ENCODE measurements at places on chromosomes 4 and X.

DNA sequence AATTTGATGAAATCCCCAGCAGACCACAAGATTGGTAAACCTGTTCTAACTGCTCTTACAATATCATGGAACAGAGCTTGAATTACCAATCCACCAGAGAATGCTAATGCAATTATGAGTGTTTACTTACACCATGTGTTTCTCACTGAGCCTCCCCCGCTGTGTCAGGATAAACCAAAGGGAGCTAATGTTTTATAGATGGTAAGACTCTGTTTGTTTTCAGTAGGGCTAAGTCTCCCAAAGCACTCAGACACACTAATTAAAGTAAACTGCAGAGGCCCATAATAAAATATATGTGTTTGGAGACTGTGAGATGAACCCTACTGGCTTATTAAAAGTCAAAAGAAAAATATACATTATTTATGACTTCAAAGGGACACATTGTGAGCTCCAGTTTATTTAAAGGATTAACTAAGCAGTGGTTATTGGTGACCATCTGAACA is 261.7 kb upstream of the FAM241A start:
- DNase-seq = peak; percentile 48

- DNase-seq = no peak
Observed at GRCh38 chr4:137083571-137084135, 448.6 kb downstream of the PCDH18 start.

DNA sequence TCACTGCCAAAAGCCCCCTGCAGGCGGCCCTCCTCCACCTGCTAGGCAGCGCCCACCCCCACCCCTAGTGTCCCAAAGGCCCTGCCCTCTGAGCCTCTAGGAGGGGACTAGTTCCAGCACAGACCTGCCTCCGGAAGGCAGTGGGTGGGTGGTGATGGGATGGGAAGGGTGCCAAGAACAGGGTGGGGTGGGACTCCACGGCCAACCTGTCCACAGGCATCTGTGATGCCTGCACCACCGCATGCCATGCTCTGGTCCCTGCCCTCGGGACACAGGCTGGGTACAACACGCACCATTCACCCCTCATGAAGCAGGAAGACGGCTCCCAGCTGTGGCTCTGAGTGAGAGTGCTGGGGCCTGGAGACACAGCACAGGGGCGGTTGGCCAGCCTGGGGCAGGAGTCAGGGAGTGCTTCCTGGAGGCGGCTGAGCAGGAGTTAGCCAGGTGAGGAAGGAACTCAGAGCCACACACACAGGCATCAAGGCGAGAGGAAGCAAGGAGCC is 243.1 kb upstream of the PSAPL1 start:
- DNase-seq = no peak

DNA sequence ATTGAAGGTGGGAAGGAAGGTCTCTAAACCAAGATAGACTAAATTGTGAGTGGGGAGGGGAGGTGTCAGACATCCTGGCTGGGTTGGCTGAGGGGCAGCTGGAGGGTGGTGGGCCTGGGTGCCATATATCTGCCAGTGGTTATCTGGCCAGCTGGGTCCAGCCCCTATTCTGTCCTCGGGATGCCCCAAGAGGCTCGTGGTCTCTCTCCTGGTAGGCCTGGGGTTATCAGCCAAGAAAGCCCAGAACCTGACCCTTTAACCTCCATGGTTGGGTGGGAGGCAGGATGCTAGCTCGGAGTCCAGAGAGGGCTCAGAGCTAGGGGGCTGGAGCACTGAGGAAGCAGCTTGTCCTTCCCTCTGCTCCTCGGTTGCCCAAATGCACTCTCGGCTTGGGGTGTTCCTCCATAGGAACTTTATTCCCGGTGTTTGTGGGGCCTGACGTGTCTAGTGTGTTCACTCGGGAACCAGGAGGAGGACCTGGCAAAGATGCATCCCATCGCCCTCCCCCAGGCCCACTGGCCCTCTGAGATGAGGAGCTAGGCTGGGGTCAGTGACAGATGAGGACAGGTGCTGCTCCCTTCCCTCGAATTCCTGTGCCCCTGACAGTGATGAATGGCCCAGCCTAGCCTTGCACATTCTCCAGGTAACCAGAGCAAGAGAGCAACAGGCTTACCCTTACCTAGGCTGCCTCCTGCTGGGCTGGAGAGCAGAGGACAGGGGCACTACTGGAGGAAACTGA is 5.2 kb upstream of the EFNB1 start:
- no peak for DNase-seq

GRCh38 chr4:175070444-175070843 is 152.3 kb downstream of the ADAM29 start:
- DNase-seq = no peak

- no peak for DNase-seq
Observed at GRCh38 chr4:106149026-106149425, 167.0 kb downstream of the TBCK start.

- no peak for DNase-seq
Observed at GRCh38 chrX:793216-793770, 162.7 kb downstream of the SHOX start.

- DNase-seq = no peak
Observed at GRCh38 chr4:57501720-57502119, 391.5 kb upstream of the IGFBP7 start.

- DNase-seq = no peak
Observed at GRCh38 chrX:154607370-154607769, 11.7 kb downstream of the CTAG1B start.

GRCh38 chr4:71526637-71527406 is 188.0 kb downstream of the SLC4A4 start:
- DNase-seq = no peak

DNA sequence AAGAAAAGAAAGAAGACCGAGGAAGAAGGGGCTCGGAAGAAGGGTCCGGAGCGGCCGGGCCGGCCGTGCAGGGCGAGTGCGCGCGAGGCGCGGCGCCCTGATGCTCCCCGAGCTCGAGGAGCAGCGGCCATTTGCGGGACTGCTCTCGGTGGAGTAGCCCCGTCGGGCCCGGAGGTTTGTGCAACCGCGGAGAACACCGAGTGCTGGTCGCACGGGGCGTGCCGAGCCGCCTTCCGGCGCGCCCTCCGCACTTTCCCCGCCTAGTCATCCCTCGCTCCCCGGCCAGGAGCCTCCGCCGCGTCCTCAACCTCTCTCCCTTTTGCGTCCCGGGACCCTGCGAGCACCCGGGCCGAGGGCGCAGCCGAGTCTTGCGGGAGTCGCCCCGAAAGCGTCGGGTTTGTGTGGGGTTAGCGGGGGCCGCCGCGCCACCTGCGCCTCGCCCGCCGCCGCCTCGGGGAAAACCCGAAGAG is 127.4 kb downstream of the LAS1L start:
- DNase-seq = no peak

- DNase-seq = no peak
Observed at GRCh38 chr4:47106561-47106960, 75.2 kb downstream of the GABRB1 start.

- no peak for DNase-seq
Observed at GRCh38 chr4:153520227-153520626, 54.1 kb downstream of the TMEM131L start.

DNA sequence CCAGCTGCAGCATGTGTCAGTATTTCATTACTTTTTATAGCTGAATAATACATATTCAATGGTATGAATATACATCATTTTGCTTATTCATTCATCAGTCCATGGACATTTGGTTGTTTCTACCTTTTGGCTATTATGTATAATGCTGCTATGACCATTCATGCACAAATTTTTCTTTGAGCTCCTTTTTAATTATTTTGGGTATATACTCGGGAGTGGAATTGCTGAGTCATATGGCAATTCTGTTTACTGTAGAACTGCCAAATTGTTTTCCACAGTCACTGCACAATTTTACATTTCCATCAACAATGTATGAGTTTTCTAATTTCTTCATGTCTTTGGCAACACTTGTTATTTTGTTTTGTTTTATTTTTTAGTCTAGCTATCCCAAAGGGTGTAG is 405.9 kb upstream of the PITX2 start:
- DNase-seq = no peak

DNA sequence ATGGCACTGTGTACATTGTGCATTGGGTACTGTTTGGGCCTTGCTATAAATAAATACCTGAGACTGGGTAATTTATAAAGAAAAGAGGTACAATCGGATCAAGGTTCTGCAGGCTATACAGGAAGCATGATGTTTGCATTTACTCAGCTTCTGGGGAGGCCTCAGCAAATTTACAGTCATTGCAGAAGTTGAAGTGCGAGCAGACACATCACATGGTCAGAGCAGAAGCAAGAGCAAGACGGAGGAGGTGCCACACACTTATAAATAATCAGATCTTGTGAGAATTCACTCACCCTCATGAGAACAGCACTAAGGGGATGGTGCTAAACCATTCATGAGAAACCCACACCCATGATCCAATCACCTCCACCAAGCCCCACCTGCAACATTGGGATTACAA is 505.0 kb downstream of the ARAP2 start:
- DNase-seq = no peak

GRCh38 chr4:149718500-149718899 is 97.1 kb downstream of the IQCM start:
- DNase-seq = no peak

DNA sequence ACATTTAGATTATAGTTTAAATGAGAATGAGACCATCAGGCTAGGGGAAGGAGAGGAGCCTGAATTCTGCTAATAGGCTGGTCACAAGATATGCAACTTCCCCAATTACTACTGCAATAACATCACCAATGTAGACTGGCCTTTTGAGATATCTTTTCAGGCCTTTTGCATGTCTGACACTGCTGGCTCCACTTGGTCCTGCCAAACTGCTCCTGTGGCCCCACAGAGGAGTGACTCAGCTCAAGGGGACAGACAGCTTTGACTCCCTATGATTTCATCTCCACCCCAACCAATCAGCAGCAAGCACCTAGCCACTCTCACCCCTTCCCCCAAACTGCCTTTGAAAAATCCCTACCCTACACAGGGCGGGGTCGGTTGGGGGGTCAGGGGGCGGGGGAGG is 22.8 kb downstream of the GPRIN3 start:
- no peak for DNase-seq

GRCh38 chr4:184958923-184959210 is 59.4 kb upstream of the HELT start:
- no peak for DNase-seq

- no peak for DNase-seq
Observed at GRCh38 chr4:177861551-177862094, 419.4 kb upstream of the AGA start.

DNA sequence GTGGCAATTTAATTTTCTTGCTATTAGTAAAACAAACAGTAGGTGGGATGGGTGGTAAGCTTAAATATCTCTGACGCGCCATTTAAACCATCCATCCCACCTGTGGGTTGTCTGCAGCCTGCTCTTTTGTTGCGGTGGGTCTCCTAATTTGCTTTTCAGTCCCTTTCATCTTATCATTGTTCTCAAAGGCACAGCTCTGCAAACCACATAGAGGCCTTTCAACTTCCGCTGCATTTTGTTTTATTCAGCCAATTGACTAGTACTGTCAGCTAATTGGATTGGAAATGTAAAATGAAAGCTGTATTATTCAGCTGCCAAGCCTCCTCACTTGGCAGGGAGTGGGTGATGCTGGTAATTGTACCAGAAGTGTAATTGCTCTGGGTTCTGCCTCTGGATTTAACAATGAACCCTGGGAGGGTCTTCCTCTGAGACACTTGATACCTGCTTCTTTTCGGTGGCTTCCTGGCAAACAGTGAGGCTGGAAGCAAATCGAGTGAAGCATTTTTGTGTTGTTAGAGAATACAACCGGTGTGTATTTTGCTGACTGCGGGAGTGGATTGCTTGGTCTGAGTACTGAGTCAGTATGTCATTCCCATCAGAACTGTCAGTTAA is 165.6 kb downstream of the FRAS1 start:
- peak; percentile 51 for DNase-seq

- DNase-seq = peak; percentile 84
Observed at GRCh38 chrX:123830309-123830708, 29.5 kb upstream of the XIAP start.

GRCh38 chrX:85963736-85964135 is 83.6 kb downstream of the CHM start:
- no peak for DNase-seq

- no peak for DNase-seq
Observed at GRCh38 chrX:149453906-149454822, 50.9 kb downstream of the IDS start.

GRCh38 chr4:147085781-147086180 is 140.1 kb upstream of the TTC29 start:
- DNase-seq = no peak

GRCh38 chrX:137748827-137749226 is 182.9 kb downstream of the ZIC3 start:
- DNase-seq = no peak

GRCh38 chr4:88705805-88706492 is 8.3 kb upstream of the NAP1L5 start:
- no peak for DNase-seq

DNA sequence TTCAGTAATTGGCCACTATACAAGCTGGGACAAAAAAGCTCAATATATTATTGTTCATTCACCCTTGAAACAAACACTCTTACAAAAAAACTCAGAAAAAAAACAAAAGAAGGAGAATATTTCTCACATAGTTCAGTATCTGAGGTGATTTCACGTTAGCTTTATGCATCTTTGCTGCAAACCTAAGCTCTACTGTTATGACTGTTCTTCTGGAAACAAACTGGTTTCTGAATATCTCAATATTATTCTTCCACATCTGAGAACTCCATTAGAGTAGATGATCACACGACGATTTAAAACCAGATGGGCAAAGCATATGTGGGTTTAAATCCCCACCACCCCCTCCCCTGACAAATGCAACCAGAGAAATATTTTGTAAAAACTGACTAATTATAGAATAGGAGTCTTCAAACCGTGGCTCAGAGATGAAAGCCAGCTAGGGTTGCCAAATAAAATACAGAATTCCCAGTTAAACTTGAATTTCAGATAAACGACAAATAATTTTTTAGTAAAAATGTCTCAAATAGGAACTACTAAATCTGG is 182.0 kb upstream of the FAM241A start:
- DNase-seq = no peak

DNA sequence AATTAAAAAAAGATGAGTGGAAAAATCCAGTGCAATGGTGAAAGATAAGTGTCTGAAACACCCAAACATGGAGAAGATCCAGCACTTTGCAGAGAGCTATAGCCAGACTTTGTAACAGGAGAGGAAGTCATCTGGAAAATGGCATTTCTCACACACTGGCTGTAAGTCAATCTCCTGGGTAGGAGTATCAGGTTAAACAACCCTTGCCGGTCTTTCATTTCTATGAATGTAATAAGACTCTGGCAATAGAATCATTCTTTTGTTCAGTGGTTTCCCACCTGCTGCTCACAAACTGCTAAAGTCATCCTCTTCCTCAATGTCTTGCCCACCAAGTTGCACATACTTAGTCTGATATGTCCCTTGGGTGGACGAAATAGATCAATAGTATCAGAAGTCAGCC is 94.0 kb upstream of the ATP8A1 start:
- peak; percentile 30 for DNase-seq

- peak; percentile 84 for DNase-seq
Observed at GRCh38 chr4:5186271-5187064, 135.2 kb downstream of the STK32B start.

- no peak for DNase-seq
Observed at GRCh38 chr4:78939667-78940008, 400 bp upstream of the PAQR3 start.

DNA sequence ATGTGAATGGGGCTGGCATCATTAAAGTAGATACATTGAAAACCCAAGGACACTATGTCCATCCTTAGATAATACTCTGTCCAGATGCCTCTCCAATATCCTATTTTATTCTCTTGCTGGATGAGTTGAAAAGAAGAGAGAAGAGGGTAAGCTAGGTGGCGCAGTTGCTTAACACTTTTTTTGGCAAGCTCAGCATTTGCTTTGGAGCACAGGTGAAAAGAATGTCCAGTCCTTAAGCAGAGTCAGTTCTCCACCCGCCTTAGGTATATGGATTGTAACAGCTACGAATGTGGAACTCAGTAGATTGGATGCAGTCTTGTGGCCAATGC is 208.4 kb downstream of the NWD2 start:
- DNase-seq = peak; percentile 88

All from NCI-H187 treated with DMSO at 0.1 percent for 48 hours (cell line).